ENCODE measurements at places on chromosomes 12 and 14.

DNA sequence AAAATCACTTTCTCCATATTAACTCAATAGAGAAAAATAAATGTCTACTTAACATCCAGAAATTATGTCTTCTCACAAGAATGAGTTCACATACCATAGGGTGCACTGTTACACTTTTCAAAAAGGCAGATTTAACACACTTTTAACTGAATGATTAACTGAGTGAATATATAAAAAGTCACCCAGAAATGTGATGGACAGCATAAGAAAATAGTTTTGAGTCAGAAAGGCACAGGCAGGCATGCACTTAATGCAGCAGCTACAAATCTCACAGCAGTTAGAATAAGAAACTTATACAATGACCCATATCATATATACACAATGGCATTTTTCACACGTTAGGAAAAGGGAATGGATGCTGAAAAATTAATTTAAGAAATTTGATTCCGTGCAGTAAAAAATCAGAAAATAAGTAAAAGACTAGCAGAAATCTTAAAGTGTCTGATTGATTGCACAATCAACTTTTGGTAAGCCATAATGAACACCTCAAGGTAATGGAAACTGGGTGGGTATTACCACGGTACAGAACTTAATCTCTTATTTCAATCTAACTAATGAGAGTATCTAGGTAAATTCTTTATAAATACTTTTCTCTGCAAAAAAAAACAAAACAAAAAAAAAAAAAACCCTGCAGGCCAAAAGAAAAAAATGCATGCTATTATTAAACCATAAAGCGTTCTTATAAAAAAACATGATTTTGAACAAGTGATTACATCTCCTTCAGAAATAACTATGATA, 3.5 kb downstream of the MED13L start:
- no peak for DNase-seq

DNA sequence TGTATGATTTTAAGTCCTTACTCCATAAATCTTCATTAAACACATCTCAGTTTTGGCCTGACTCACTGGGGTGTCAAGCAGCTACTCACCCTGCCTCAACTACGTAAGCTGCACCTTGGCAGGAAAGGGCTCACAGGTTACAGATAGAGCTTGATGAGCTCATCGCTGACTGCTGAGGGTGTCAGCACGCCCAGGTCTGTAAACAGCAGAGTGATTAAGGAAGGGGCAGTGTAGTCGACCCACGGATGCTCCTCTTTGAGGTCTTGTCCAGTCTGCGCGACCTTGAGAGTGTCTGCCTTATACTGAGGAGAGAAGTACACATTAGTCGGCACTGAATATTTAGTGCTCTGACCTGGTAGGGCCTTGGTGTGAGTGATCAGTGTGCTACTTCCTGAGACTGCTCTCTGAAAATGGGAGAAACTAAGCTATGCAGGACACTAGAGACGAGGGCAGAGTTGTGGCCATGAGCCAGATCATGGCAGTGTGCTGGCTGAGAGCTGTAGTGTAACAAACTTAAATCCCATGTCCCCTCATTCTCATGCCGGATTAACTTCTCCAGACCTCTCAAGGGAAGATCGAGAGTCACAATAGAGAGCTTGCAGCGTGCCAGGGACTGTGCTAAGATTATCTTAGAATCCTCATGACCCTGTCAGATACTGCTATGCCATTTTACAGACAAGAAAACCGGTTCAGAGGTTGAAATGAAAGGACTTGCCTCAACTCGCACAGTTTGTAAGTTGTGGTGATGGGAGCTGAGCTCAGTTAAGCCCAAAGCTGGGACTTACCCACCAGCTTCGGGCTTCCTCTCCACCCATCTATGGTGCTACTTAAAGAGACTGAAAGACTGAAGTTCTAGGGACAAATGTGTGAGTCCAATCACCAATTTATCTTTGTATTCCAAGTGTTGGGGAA, 11.6 kb downstream of the EIF2B1 start:
- no peak for DNase-seq

DNA sequence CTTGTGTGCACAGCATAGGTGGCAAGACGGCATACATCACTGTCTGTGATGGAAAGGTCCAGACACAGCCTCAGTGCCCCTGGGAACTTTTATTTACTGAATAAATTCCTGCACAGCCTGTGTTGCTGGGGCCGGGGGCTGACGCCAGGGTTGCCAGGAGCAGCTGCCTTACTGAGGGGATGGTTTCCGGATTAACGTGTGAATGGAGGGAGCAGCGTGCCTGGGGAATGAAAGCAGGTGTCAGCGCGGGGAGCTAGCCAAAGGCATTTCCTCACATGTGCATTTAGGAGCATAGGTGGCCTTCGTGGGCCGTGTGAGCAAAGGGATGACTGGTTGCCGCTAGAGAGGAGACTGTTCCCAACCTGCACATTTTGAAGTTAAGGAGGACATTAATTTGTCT, 41.6 kb downstream of the SFSWAP start:
- DNase-seq, result no peak

DNA sequence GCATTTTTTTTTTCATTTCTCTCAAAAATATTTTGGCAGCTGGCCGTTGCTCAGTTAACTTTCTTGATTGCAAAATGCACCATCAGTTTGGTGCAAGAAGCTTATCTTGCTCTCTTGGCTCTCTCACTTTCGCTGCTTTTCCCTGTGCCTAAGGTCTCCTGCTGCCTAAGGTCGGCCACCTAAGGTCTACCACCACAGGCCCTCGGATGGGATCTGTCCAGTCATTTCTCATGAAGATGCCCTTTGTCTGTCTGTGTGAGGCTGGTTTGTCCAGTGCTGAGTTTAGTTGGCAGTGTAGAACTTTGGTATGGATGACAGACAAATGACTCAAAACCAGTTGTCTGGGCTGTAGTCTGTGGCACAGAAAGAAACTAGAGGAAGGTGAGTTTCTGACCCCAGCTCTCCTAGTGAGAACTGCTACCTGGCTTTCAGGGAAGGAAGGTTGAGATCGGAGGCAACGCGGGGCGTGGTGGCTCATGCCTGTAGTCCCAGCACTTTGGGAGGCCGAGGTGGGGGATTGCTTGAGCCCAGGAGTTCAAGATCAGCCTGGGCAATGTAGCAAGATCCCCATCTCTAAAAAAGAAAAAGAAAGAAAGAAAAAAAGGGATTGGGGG, 2.6 kb downstream of the MLXIP start:
- no peak for DNase-seq

DNA sequence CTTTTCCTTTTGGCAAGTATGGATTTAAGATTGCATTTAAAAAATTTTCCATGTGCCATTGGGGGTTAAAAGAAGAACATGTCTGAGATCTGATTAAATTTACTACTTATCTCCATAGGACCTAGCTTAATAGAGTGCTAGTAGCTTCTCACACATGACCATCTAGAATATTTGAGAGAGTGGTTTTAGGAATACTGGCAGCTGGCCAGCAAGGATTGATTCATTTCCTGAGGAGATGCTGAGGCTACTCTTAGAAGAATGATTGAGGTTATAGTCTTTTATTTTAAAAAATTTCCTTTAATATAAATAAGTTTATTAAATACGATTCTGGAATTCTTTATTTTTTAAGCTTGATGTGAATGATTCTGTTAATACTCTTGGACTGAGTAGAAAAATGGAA, 56.2 kb downstream of the MIPOL1 start:
- DNase-seq, result peak; percentile 15

DNA sequence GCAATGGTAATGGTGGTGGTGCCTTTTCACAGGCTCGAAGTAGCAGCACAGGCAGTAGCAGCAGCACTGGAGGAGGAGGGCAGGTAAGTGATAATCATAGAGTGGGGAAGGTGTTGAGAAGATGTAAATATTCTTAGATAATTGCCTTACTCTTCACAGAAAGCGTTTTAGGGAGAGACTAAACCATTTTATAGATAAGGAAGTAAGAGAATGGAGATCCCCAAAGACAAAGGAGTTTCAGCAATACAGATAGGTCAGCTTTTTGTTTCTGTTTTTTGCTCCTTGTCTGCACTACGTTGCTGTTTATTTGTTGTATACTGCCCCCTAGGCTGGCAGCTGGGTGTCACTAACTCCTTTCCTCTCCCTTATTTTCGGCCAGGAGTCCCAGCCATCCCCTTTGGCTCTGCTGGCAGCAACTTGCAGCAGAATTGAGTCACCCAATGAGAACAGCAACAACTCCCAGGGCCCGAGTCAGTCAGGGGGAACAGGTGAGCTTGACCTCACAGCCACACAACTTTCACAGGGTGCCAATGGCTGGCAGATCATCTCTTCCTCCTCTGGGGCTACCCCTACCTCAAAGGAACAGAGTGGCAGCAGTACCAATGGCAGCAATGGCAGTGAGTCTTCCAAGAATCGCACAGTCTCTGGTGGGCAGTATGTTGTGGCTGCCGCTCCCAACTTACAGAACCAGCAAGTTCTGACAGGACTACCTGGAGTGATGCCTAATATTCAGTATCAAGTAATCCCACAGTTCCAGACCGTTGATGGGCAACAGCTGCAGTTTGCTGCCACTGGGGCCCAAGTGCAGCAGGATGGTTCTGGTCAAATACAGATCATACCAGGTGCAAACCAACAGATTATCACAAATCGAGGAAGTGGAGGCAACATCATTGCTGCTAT, 2.0 kb downstream of the SP1 start:
- no peak for DNase-seq

GRCh38 chr14:67571275-67571990, 28.6 kb downstream of the PIGH start:
- peak; percentile 98 for DNase-seq

Measured in HTR-8/SVneo (cell line).